ENCODE measurements at places on chromosomes 13 and 19. TPM values are rescaled to one million over a fixed set of nuclear protein-coding genes. Genes with fewer than 3 reads are reported as not detected.

DNA sequence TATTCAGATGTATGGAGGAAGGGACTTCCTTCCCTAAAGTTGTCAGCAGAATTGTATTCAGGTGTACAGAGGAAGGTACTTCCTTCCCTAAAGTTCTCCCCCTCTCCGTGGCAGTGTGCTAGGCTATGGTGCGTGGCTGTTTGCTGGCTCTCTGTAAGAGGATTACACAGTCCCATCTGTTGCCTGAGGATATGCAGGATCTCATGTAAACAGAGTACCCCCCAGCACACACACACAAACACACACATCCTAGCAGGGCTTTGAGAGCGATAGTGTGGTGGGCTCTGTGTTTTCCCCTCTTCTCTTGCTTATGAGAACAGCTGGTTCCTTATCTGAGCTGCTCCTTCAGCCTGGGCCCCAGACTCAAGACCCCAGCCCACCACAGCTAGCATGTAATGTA is 10.3 kb downstream of the NEK5 start:
- no peaks in the 10 kb centered on the region for H3K36me3 ChIP-seq
- H3K4me3 ChIP-seq = no peak overlapping the region
- no peaks in the 10 kb centered on the region for H3K4me1 ChIP-seq
- H3K27ac ChIP-seq = no peak overlapping the region
- H3K27me3 ChIP-seq = peaks cover 32% of the 10 kb centered on the region
- DNase-seq = no peak

GRCh38 chr19:3243819-3244700 is 19.6 kb downstream of the CELF5 start:
- H3K4me3 ChIP-seq = no peak overlapping the region
- peak; percentile 46 for DNase-seq
- no peaks in the 10 kb centered on the region for H3K4me1 ChIP-seq
- no peak overlapping the region for H3K27ac ChIP-seq
- no peaks in the 10 kb centered on the region for H3K36me3 ChIP-seq
- no peaks in the 10 kb centered on the region for H3K27me3 ChIP-seq

- no peak for DNase-seq
- no peak overlapping the region for H3K4me3 ChIP-seq
- peaks cover 62% of the 10 kb centered on the region for H3K4me1 ChIP-seq
- H3K36me3 ChIP-seq = peaks cover 26% of the 10 kb centered on the region
These were observed 17.0 kb downstream of the RBM26 start for GRCh38 chr13:79389026-79389425.

DNA sequence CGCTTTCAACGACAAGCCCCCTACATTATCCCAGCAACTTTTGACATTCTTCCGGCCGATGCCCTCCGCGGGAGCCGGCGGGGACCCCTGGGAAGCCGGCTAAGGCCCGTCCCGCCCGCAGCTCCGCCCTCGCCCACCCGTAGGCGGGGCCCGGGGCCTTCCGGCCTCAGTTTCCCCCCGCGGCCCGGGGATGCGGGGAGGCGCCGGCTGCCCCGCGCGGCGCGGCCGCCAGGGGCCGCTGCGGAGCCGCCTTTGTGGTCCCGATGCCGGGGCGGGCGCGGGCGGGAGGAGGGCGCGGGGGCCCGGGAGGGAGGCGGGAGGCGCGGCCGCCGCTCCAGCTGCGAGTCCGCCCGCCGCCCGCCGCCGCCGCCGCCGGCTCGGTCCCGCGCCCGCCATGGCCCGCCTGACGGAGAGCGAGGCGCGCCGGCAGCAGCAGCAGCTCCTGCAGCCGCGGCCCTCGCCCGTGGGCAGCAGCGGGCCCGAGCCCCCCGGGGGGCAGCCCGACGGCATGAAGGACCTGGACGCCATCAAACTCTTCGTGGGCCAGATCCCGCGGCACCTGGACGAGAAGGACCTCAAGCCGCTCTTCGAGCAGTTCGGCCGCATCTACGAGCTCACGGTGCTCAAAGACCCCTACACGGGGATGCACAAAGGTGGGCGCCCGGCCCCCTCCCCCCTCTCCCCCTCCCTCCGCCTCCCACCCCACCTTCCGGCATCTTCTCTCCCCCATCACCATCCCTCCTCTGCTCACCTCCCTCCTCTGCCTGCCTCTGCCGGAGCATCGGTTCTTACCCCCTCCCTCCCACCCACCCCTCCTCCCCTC is at the start of gene CELF5:
TSS of gene CELF5 (plus strand) at position 316 of the 823 bp plus-strand sequence. CDS start at position 395, 79 bp downstream.
- H3K4me1 ChIP-seq = no peaks in the 10 kb centered on the region
- H3K36me3 ChIP-seq = no peaks in the 10 kb centered on the region
- H3K27ac ChIP-seq = no peak within 1 kb of the TSS
- no peak within 1 kb of the TSS for H3K4me3 ChIP-seq
- DNase-seq = peak; percentile 24

GRCh38 chr19:28171983-28172382 is 1041.0 kb downstream of the UQCRFS1 start:
- no peak for DNase-seq
- H3K4me3 ChIP-seq = no peak overlapping the region
- H3K4me1 ChIP-seq = no peaks in the 10 kb centered on the region
- no peaks in the 10 kb centered on the region for H3K27me3 ChIP-seq

GRCh38 chr19:42325896-42326771 is 699 bp downstream of the MEGF8 start:
- H3K27ac ChIP-seq = peak overlapping the region; percentile 34
- H3K36me3 ChIP-seq = no peaks in the 10 kb centered on the region
- peak; percentile 23 for DNase-seq
- H3K4me3 ChIP-seq = peak overlapping the region; percentile 87
- peaks cover 12% of the 10 kb centered on the region for H3K4me1 ChIP-seq
- H3K27me3 ChIP-seq = peaks cover 25% of the 10 kb centered on the region

DNA sequence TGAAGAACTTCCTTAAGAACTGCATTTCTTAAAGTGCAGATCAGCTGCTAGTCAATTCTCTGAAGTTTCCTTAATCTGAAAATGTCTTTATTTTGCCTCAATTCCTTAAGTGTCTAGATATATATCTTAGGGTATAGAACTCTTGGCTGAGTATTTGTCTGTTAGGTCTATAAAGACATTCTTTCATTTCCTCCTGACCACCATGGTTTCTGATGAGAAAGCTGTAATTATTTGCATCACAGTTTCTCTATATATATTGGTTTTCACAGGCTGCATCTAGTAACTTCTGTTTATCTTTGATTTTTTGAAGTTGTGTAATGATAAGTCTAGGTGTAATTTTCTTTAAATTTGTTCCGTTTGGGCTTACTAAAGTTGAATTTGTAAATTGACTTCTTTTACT is 15.2 kb downstream of the NDFIP2 start:
- no peak for DNase-seq
- peak overlapping the region; percentile 63 for H3K4me3 ChIP-seq
- H3K4me1 ChIP-seq = peaks cover 90% of the 10 kb centered on the region
- H3K36me3 ChIP-seq = peaks cover 61% of the 10 kb centered on the region

DNA sequence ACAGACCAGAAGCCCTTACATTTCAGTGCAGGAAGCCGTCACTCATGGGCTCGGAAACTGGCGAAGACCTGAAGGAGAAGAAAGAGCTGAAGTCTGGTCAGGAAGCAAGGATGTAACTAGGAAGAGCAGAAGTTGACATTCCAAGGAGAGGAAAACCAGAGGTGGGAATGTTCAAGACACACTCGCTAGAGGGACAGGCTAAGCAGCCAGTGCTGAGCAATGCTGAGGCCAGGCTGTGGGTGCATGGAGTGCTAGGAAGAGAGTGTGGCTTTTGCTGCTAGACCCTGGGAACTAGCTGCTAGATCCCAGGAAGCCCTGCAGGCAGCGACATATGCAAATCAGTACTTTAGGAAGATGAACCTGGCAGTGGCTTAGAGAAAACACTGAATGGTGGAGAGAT is 12.1 kb upstream of the URAD start:
- no peak for DNase-seq
- no peak overlapping the region for H3K27ac ChIP-seq
- H3K4me1 ChIP-seq = no peaks in the 10 kb centered on the region
- no peak overlapping the region for H3K4me3 ChIP-seq

GRCh38 chr19:43738780-43739211 is 16.0 kb downstream of the SMG9 start:
- no peak overlapping the region for H3K4me3 ChIP-seq
- H3K27ac ChIP-seq = no peak overlapping the region
- peaks cover 73% of the 10 kb centered on the region for H3K36me3 ChIP-seq
- H3K4me1 ChIP-seq = no peaks in the 10 kb centered on the region
- H3K27me3 ChIP-seq = no peaks in the 10 kb centered on the region

DNA sequence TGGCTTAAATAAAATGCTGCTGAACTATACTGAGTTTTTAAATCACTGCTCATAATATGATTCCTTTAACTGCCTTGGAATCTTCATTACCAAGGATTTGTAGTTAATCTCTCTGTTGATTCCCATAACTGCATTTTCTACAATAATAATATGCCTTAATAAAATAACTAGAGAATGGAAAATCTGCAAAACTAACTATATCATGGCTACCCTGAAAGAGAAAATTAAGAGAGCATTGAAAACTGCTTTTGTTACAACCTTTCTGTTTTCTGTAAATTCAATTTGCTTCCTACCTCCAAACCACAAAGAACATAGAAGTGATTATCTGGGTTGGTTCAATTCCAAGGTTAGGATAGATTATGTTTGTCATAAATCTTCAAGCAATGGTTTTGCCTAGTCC is 202.8 kb upstream of the ATXN8OS start:
- H3K27ac ChIP-seq = no peak overlapping the region
- H3K36me3 ChIP-seq = no peaks in the 10 kb centered on the region
- no peaks in the 10 kb centered on the region for H3K4me1 ChIP-seq
- no peaks in the 10 kb centered on the region for H3K27me3 ChIP-seq

DNA sequence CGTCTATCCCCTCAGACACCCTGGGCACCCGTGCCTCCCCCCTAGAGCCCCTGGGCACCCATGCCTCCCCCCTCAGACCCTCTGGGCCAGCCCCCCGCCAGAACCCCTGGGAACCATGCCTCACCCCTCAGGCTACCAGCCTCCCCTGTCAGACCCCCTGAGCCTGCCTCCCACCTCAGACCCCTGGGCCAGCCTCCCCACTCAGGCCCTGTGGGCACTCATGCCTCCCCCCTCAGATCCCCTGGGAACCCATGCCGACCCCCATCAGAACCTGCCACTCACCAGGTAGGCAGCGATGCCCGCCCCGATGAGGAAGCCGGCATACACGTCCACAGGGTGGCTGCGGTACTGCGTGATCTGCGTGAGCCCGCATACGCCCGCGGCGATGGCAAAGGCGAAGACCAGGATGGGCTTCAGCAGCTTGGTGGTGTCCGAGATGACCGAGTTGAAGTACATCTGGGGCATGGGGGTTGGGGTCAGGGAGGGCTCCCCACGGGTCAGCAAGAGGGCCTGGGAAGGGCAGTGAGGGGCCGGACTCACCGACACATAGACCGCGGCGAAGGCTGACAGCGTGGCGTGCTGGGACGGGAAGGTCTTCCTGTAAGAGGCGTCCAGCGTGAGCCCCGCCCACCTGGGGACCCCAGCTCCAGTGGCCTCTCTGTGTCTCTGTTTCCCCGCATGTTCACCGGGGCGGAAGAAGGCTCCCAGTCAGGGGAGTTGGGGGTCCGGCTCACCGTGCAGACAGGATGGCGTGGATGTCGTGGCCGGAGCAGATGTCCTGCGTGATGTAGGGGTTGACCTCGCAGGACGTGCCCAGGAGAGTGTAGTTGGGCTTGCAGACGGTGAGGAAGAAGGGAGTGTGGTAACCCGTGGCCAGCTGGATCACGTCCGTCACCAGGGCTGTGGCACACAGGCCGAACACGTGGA is 7.3 kb downstream of the PLPPR3 start:
- no peak overlapping the region for H3K27ac ChIP-seq
- no peaks in the 10 kb centered on the region for H3K27me3 ChIP-seq
- no peak for DNase-seq

DNA sequence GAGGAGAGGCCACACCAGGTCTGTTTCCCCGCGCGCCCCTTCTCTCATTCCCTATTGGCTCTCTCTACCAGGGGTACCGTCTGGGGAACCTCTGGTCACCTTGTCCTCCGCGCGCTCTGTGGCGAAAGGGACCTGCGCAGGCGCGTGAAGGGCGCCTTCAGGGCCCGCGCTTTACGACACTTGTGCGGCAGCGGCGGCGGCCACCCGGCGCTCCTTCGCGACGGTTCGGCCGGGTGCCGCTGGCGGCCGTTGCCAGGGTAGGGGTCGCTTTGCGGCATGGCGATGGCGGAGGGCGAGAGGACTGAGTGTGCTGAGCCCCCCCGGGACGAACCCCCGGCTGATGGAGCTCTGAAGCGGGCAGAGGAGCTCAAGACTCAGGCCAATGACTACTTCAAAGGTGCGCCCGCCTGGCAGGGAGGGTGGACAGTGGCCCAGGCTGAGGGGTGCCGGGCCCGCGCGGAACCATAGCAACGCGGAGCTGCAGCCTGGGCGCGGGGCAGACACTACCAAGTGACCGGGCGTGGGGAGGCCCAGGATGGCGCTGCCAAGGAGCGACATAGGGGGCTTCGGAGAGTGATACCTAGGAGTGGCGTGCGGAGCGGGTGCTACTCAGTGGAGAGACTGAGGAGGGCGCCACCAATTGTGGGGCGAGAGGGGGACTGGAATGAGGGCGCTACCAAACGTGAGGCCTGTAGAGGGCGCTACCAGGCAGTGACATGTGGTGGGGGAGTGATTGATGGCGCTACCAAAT is at the start of gene PPP5C:
TSS of gene PPP5C (plus strand) at position 267 of the 751 bp plus-strand sequence. CDS start at position 277, 10 bp downstream.
- peak within 1 kb of the TSS; percentile 89 for H3K4me3 ChIP-seq
- peaks cover 37% of the 10 kb centered on the region for H3K36me3 ChIP-seq
- H3K27ac ChIP-seq = peak within 1 kb of the TSS; percentile 86
- peak; percentile 86 for DNase-seq

DNA sequence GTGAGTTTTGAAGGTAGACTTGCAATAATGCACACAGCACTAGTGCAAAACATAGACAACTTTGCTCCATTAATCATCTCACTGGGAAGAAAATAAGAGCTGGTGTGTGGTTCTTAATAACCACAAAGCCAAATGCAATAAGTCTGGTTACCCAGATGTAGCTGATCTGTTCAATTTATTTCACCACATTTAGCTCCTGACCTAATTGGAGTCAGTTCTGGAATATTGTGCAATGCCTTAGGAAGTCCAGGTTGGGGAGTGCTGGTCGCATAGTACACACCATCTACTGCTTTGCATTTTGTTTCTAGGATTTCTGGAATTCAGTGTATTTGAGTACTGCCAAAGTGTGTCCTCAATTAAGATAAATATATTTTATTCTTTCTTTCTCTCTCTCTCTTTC is 483.3 kb upstream of the SPRY2 start:
- H3K27ac ChIP-seq = no peak overlapping the region
- no peak overlapping the region for H3K4me3 ChIP-seq
- no peaks in the 10 kb centered on the region for H3K27me3 ChIP-seq
- no peaks in the 10 kb centered on the region for H3K4me1 ChIP-seq

DNA sequence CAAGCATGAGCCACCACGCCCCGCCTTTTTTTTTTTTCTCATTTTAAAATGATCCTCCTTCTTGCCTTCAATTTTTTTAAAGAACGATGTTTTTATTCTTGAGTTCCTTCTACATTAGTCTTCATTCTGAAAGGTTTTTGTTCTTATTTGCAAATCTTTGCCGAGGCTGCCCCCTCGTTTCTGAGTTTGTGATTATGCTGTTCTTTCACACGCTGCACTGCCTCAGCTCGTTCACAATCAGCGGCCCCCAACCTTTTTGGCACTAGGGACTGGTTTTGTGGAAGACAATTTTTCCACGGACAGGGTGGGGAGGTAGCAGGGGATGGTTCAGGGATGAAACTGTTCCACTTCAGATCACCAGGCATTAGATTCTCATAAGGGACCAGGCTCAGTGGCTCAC is 26.6 kb downstream of the ZNF787 start:
- peaks cover 55% of the 10 kb centered on the region for H3K36me3 ChIP-seq
- no peak overlapping the region for H3K4me3 ChIP-seq
- H3K4me1 ChIP-seq = no peaks in the 10 kb centered on the region
- DNase-seq = no peak

Gene ZNF99
- not detected for total RNA-seq

Gene PDX1
- not detected for total RNA-seq

Gene LIM2
- total RNA-seq = not detected

Gene RDH8
- not detected for total RNA-seq
